ENCODE measurements at places on chromosomes 11 and 22. TPM values are rescaled to one million over a fixed set of nuclear protein-coding genes. Genes with fewer than 3 reads are reported as not detected.

AIP gene
- 210 TPM for polyA plus RNA-seq

NXPE1 gene
- not detected for polyA plus RNA-seq

MEI1 gene
- 150 TPM for polyA plus RNA-seq

FGF3 gene
- not detected for polyA plus RNA-seq

SCO2 gene
- 6.5 TPM for polyA plus RNA-seq

PLAAT4 gene
- 612 TPM for polyA plus RNA-seq

LRRC74B gene
- polyA plus RNA-seq = not detected

Measured in CD8-positive, alpha-beta memory T cell (primary cell).